Upper lobe of left lung (tissue), 6 donors: ENCODE measurements at places on chromosomes 11 and 22. TPM values are rescaled to one million over a fixed set of nuclear protein-coding genes. Genes with fewer than 3 reads are reported as not detected.

Gene MISFA
- 0.76 TPM for total RNA-seq

Gene OR52I2
- not detected for total RNA-seq

DNA sequence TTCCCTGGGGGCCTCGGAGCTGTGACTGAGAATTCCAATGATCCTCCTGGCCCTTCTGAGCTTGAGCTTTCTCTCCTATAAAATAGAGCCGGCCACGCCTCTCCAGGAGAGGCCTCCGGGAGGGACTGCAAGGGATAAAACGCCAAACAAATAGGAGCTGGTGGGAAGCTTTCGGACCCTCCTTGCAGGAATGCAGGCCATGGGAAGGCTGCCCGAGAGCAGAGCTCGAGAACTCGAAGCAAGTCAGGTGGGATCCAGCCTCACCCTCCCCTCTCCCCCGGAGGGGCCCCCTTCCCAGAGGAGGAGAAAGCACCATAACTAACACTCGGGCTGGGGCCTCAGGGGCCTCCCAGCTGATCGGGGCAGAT lies 34.6 kb downstream of the FLRT1 start:
- no peaks in the 10 kb centered on the region for H3K36me3 ChIP-seq
- no peaks in the 10 kb centered on the region for H3K27me3 ChIP-seq
- no peak overlapping the region for H3K27ac ChIP-seq
- H3K4me1 ChIP-seq: no peaks in the 10 kb centered on the region
- H3K4me3 ChIP-seq: no peak overlapping the region

DNA sequence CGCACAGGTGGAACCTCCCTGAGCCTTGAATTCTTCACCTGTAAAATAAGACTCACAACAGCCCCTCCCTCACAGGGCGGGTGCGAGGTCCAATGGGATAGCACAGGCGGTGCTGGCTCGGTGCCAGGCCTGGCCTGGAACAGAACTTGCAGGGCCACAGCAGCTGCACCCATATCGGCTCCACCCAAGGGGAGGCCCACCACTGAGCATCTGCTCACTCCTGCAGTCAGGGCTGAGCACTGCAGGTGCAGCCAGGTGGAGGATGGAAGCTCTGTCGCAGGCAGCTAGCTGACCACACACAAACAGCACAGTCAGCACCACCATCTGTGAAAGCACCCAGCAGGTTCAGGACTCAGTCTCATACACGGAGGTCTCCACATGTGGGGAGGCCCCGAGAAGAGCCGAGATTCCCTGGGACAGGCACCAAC lies 19.6 kb downstream of the VPS37C start:
- peaks cover 32% of the 10 kb centered on the region for H3K4me1 ChIP-seq
- no peaks in the 10 kb centered on the region for H3K27me3 ChIP-seq
- H3K36me3 ChIP-seq: peaks cover 12% of the 10 kb centered on the region

Gene MIOX
- total RNA-seq: not detected

DNA sequence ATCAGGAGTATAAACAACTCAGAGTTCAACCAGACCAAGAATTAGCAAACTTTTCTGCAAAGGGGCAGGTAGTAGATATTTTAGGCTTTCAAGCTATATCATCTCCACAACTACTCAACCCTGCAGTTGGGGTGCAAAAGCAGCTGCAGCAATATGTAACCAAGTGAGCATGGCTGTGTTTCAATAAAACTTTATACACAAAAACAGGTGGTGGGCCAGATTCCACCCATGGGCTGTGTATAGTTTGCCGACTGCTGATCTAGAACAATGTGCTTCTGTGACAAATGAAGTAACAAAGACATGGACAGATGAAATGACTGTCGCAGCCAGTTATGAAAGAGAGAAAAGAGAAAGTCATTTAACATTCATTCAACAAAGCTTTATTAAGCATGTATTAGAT lies 77.1 kb upstream of the DRD2 start:
- no peak overlapping the region for H3K4me3 ChIP-seq
- H3K27ac ChIP-seq: no peak overlapping the region
- no peak for DNase-seq
- no peaks in the 10 kb centered on the region for H3K27me3 ChIP-seq

Gene CDKN1C
- 26.7 TPM for total RNA-seq

GRCh38 chr11:120817158-120817557 lies 206.7 kb upstream of the TBCEL start:
- H3K36me3 ChIP-seq: no peaks in the 10 kb centered on the region
- no peak for DNase-seq
- no peaks in the 10 kb centered on the region for H3K27me3 ChIP-seq

DNA sequence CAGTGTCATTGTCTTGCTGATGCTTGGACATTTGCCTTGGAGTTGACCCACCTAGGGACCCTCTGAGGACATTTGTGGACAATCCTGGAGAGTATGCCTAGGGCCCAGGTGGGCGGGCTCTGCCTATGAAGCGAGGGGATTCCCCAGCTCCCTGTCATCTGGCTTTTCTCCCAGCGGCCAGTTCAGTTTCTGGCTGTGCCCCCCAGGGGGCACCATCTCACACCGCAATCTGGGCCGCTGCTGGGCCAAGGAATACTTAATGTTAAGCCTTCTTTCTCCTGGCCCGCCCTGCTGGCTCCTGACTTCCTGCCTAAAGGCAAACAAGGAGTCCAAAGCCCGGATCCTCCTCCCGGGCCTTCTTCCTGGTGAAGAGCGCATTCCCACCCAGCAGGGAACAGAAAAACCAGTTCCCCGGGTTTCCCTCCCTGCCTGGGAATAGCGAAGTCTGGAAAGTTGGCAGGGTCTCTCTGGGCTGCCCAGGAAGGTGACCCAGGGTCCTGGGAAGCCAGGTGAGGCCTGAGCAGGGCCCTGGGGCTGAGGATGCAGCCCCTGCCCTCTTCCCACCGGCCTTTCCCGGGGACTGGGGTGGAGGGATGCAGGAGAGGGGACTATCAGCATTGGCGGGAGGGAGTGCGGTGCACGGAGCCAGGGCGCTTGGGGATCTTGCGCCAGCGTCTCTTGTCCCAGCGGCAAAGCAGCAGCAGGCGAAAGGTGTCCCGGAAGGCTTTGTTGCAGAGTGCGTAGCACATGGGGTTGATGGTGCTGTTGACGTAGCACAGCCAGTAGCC lies 11.9 kb downstream of the CHRM1 start:
- no peaks in the 10 kb centered on the region for H3K27me3 ChIP-seq
- peaks cover 58% of the 10 kb centered on the region for H3K4me1 ChIP-seq
- no peaks in the 10 kb centered on the region for H3K36me3 ChIP-seq
- H3K4me3 ChIP-seq: no peak overlapping the region
- peak; percentile 79 for DNase-seq
- H3K27ac ChIP-seq: peak overlapping the region; percentile 81

DNA sequence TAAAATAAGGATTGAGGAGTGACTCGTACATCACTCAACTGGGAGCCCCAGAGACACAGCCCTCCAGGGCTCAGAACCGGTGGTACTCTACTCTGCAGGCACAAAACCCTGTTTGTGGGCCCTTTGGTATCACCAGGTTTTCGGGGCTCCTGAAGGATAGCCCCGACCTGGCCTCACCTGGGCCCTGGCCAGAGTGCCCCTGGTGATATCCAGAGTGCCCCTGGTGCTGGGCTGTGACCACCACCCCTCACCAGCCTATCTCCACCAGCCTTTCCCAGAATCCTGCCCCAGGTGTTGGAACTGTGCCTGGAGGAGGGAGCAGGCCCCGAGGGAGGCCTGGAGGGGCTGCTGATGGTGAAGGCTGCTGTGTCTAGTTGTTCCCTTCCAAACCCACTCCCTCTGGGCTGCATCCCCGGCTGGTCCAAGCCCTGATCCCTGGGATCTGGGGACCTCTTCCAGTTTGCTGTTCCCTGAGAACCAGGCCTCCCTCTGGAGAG lies 2.2 kb upstream of the GGT5 start:
- no peak overlapping the region for H3K4me3 ChIP-seq
- no peaks in the 10 kb centered on the region for H3K27me3 ChIP-seq
- H3K36me3 ChIP-seq: no peaks in the 10 kb centered on the region
- H3K27ac ChIP-seq: peak overlapping the region; percentile 89

Gene SLC6A5
- total RNA-seq: not detected

Gene TMPRSS4
- total RNA-seq: 1.6 TPM
